ENCODE measurements at places on chromosomes 12 and 14.

GRCh38 chr12:50072198-50072907, 12.8 kb upstream of the SMARCD1 start:
- DNase-seq = no peak

- DNase-seq = no peak
These were observed 8.7 kb upstream of the RNASE4 start for GRCh38 chr14:20675669-20676068.

DNA sequence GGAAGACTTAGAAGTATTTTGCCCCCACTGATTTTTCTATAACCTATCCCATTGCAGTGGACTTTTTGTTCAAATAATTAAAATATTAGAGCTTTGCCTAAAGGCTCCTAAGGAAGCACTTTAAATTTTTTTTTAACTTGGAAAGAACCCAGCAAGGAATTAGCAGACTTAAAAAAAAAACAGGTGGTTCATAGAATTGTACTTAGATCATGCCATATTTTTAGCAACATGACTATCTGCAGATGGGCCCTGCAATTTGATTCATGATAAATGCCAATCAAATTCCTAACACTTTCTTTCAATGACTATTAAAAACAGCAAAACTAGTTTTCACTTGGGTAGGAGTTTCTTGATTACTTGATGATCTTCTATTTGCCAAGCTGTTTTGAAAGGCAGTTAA, 11.5 kb downstream of the ADAMTS20 start:
- no peak for DNase-seq

DNA sequence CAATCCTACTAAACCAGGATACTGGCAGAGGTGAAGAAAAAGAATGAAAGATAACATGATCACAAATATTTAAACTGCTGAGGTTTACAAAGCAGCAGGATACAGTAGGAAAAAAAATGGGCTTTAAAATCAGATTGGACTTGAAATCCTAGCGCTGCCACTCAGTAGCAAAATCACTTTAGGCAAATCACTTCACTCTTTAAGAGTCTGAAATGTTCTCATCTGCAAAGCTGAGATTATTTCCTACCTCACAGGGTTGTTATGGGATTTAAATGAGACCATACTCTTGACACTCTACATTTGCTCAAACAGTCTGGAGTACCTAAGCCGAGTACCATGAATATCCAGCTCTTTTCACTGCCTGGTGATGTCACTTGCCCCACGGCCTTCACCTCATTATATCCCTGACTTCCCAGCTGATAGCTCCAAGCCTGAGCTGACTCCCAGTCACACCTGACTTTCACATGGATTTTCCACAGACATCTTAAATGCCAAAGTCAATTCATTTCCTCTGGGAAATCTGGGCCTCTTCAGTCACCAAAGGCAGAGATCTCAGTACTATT, 60.2 kb downstream of the UBR7 start:
- DNase-seq = no peak

GRCh38 chr12:92603741-92604432, 98.9 kb upstream of the PLEKHG7 start:
- no peak for DNase-seq

DNA sequence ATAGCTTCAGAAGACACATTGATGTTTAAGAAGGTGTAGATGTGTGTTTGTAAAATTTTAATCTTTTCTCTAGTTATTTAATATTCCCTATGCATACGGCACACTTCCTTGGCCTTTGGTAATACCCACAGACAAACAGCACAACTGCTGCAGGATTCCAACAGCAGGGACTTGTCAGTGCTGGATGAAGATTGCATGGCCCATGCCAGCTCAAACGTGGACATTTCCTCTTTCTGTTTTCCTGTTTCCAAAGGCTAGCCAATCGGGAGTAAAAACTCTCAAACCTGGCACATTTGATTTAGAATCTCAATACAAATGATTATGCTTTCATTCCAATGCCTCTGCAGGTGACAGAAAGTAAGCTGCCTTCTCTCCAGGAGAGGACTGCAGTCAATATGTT, 22.5 kb upstream of the PDE3A start:
- DNase-seq = no peak

DNA sequence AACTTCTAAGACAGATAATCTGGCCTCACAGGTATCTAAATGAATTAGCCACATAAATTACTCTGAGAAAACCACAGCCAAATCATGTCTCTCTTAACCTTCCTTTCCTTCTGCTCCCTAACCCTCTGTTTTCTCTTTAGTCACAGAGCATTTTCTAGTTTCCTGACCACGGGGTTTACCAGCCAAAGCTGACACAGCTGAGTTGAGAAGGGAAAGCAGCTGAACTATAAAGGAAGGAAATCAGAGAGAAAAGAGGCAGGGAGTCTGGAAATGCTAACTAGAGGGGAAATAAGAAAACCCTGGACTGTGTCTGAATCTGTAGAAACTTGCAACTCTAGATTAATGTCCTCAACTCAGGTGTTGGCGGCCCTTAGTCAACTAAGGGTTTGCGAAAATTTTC, 24.4 kb downstream of the ANKS1B start:
- no peak for DNase-seq

GRCh38 chr14:38083039-38083438, 124.7 kb upstream of the SSTR1 start:
- DNase-seq = no peak

- DNase-seq = no peak
These were observed 77.3 kb downstream of the TRHDE start for GRCh38 chr12:72349491-72349890.

GRCh38 chr12:47766502-47767215, 6.4 kb upstream of the SLC48A1 start:
- DNase-seq = no peak

- DNase-seq = no peak
These were observed 4.3 kb downstream of the GALNT9 start for GRCh38 chr12:132324841-132325732.

DNA sequence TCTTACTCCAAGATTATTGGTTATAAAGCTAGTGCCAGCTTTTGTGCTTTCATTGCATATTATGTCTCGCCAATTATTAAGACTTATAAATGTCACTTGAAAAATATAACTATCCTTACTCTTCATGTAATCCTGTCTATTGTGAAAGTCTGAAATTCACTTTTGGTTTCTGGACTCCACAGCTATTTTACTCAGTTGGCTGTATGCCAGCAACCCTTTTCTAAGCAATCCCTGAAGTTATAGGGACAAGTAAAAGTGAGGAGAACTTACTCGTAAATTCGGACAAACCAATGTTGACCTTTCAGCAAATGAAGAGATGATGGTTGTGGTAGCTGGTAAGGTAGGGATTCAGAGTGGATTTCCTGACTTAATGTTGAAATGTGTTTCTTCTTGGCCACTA, 196.3 kb downstream of the NPAS3 start:
- no peak for DNase-seq

- DNase-seq = no peak
These were observed 177.3 kb upstream of the NUDT4 start for GRCh38 chr12:93200291-93200917.

DNA sequence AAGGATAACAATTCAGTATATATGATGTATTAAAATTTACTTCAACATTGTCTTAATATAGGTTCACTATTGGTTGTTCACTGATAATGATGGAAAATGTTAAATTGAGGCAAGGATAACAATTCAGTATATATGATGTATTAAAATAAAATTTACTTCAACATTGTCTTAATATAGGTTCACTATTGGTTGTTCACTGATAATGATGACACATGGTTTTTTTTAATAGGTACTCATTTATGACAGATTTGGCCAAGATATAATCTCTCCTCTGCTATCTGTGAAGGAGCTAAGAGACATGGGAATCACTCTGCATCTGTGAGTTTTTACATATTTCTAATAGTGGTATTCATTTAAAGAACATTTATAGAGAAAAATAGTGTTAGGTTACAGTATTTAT, 8.1 kb downstream of the SCFD1 start:
- no peak for DNase-seq

GRCh38 chr12:52156757-52157565, 34.9 kb downstream of the KRT80 start:
- DNase-seq = peak; percentile 59

DNA sequence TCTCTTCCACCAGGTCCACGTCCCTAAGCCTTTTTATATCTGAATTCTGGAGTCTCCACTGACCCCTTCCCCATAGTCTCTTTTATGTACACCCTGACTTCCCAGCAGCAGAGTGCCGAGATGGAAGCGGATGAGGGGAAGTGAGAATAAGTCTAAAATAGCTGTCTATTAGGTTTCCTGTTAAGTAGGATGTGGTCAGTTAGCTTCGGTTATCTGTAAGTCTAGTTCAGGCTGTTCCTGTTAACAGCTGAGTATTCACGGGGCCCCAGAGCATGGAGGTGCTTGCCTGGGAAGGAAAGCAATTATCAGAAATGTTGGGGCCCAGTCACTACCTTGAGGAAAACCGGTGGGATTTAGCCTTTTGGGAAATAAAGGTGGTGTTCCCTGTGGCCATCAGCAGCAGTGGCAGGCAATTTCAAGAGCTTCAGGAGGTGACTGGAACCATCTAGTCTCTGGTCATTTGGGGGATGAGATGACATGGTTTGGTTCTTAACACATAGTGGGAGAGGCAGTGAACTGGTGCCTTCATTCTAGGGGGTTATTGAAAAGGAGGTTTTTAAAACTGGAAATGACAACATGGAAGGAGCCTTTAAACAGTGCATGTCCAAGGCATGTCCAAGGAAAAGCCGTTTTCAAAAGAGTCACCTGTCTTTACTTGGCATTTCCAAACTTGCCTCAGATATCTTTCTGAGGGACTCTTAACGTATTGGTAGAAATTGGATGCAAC, 21.8 kb downstream of the CHST11 start:
- DNase-seq = no peak

- DNase-seq = no peak
These were observed 6.7 kb downstream of the KRT7 start for GRCh38 chr12:52239767-52240166.

DNA sequence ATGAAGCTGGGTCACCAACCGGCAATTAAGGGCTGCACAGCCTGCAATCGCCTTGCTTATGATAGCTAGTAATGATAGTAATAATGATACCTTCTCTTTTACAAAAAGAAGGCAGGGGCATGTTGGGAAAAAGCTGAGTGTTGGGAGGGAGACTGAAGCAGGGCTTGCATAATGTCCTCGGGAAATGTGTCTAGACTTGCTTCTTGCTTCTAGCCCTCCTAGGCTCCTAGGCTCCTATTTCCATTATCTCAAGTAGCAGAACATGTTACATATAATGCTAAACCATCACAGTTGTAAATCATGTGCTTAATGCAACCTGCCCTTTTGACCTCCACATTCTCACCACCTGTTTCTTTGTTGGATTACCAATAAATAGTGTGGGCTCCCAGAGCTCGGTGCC, 18.7 kb downstream of the RERGL start:
- DNase-seq = no peak

DNA sequence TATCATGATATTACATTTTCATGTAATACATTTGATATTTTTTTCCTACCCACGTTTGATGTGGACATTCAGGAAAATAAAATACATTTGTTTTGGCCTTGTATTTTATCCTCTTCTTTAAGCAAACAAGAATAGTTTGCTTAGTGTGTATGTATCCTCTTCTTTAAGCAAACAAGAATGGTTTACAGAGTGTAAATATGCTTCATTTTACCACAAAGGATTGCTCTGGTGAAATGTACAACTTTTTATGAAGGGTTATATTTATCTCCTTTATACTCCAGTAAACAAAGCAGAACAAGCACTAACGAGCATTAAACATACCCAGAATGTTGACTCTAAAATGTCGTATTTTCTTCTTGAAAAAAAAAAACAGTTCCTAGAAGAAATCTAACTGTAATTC, 244.7 kb downstream of the KCNH5 start:
- no peak for DNase-seq

- no peak for DNase-seq
These were observed 6.0 kb downstream of the ESRRB start for GRCh38 chr14:76381817-76382494.

- no peak for DNase-seq
These were observed 96.7 kb upstream of the BMP4 start for GRCh38 chr14:54053386-54053745.

DNA sequence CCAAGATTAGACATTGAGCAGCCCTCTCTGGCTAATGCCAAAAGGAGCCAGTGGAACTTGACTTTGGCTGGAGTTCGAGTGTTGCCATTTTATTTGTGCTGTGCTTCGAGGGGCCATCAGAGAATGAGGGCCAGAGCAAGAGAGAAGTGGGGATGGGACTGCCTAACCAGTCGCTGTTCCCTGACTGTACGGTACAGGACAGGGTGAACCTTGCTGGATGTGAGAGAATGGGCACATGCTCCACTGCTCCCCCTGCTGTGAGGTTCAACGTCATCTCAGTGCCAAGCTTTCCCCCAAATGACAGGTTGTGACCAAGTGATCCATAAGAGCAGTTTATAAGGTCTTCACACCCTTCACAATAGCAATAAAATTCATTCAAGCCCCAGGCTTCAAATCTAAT, 55.1 kb upstream of the BCL11B start:
- DNase-seq = no peak

GRCh38 chr12:57695770-57696432, 2.0 kb downstream of the OS9 start:
- no peak for DNase-seq

- no peak for DNase-seq
These were observed 82.4 kb upstream of the RESF1 start for GRCh38 chr12:31876568-31877424.

DNA sequence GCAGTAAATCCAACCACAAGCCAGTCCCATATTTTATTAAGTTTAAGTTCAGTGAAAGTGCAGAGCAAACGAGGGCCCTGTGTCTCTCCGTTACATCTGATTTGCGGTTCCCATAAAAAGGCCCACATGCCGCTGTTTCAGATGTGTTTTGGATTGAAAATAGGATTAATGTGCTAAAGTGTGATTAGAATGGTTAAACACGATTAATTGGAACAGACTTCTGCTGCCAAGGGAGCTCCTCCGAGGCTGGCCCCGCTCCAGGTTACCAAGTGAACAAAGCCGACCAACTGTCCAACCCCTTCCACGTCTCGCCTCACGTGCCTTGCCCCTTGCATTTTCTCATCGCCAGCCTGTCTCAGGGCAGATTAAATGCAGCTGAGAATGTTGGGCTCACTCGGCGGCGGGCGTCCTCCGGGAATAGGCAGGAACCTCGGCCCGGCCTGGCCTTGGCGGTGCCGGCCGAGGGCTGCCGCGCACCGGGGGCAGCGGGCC, 166.5 kb upstream of the GSC start:
- no peak for DNase-seq

- DNase-seq = no peak
These were observed 57.1 kb downstream of the NUAK1 start for GRCh38 chr12:106081606-106082005.

- no peak for DNase-seq
These were observed 43.3 kb upstream of the NT5DC3 start for GRCh38 chr12:103884316-103884715.

DNA sequence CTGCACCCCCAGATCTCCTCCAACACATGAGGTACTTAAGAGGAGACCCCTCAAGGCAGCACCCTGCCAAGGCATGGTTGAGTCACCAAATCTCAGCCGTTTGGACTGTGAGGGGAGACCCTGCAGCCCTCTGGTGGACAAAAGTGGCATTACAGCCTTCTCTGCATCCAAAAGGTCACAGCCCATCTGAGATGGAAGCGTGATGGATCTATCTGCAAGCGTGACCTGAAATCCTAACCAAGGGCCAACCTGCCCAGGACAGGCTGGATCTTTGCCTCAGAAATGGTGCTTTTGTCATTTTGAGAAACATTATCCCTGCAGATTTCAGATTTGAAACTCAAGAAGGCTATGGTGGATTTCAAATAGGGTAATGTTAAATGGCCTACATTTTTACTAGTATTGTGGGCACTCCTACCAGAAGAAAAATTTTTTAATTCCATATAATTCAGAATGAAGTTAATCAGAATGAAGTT, 23.7 kb upstream of the DHRS4 start:
- DNase-seq = peak; percentile 78
